ENCODE measurements at places on chromosomes 12 and 14.

GRCh38 chr12:116366456-116366776, 88.9 kb upstream of the MED13L start:
- no peak for DNase-seq

GRCh38 chr12:19910681-19911080, 457.7 kb upstream of the PDE3A start:
- no peak for DNase-seq

DNA sequence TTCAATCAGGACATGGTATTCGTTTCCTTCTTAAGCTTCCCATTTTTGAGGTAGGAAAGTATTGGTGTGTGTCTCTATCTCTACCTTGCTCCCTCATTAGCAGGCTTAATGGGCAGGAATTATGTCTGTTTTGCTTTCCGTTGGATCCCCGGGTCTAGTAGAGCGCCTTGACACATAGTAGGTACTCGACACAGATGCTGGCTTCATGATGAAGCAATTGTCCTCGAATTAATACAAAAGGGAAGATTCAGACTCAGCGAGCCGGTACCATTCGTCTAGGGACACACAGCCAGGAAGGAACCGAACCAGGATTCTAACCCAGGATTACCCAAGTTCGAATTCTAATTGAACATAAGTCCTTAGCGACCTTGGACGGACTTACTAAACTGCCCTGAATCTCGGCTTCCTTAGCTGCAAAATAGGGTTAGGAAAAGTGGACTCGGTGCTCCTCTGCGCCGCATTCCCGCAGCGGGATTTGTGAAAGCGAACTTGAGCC, 496 bp upstream of the ISCU start:
- DNase-seq = no peak

GRCh38 chr12:42589465-42590329, at the start of gene PRICKLE1:
Gene PRICKLE1, minus strand, starts transcription at chr12:42589746. Its CDS starts 117,230 bp downstream, at chr12:42472516.
- no peak for DNase-seq

GRCh38 chr14:96989306-96989705, 192.1 kb downstream of the VRK1 start:
- no peak for DNase-seq

DNA sequence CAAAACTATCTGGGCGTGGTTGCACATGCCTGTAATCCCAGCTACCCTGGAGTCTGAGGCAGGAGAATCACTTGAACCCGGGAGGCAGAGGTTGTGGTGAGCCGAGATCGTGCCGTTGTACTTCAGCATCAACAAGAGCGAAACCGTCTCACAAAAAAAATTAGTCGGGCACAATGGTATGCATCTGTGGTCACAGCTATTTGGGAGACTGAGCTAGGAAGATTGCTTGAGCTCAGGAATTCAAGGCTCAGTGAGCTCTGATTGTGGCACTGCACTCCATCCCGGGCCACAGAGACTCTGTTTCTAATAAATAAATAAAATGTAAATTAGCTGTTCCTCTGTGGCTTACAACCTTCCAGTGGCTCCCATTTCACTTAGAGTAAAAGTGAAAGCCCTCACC, 28.0 kb downstream of the RCOR1 start:
- no peak for DNase-seq

DNA sequence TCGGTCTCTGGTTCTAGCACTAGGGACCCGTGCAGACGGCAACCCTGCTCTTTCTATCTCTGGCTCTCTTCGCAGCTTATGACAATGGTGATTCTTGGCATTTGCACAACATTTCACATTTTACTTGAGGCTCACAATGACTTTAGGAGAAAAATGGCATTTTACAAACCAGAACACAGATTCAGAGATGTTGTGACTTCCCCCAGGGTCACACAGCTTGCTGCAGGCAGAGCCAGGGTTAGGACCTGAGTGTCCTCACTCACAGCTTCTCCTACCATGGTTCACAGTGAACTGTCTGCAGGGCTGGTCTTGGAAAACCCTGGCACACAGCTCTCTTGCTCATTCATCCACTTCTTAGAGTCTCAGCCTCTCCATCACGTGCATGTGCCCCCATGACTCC, 23.7 kb downstream of the P2RX7 start:
- DNase-seq = no peak

DNA sequence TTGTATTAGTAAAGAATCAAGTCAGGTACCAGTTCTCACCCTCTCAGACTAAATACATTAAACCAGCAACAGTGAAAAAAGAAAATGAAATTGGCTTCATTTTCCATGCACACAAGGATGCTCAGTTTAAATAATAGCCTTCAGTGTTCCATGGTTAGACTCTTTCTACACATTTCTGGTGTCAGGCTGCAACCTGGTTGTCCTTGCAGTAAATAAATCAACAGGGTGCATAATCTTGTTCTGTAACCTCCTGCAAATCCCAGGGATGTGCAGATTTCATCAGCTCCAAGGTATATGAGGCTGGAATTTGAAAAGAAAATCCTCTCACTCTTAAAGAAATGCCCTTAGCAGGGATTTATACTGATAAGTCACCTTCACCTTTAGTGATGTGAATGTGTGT, 46.7 kb upstream of the BTG1 start:
- no peak for DNase-seq

- DNase-seq = no peak
Observed at GRCh38 chr12:75754698-75755097, 243.3 kb upstream of the KRR1 start.

DNA sequence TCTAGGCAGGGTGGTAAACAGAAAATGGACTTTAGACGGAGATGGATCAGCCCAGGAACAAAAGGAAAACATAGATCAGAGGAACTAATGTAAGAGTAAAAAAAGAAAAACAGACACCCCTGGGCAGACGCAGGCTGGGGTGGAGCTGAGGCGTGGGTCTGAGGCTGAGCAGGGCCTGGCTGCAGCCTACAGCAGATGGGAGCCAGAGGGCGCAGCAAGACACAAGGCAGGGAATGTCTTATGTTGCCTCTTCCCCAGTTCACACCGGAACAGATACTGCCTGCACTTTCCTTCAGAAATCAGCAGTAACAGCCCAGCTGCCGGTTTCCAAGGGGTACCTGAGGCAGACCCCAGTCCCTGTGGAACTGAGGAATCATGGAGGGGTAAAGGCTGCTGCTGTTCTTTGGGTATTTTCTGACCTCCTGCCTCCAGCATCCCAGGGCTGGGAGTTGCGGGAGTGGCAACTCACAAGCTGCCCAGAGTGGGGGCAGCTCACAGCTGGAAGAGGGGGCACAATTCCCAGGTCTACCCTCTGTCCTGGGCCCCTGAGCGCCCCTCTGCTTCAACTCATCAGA, 9.8 kb downstream of the ZNF605 start:
- DNase-seq = no peak

- no peak for DNase-seq
Observed at GRCh38 chr14:76921088-76921399, 94.8 kb downstream of the LRRC74A start.

- no peak for DNase-seq
Observed at GRCh38 chr14:101992708-101993107, 28.3 kb downstream of the DYNC1H1 start.

DNA sequence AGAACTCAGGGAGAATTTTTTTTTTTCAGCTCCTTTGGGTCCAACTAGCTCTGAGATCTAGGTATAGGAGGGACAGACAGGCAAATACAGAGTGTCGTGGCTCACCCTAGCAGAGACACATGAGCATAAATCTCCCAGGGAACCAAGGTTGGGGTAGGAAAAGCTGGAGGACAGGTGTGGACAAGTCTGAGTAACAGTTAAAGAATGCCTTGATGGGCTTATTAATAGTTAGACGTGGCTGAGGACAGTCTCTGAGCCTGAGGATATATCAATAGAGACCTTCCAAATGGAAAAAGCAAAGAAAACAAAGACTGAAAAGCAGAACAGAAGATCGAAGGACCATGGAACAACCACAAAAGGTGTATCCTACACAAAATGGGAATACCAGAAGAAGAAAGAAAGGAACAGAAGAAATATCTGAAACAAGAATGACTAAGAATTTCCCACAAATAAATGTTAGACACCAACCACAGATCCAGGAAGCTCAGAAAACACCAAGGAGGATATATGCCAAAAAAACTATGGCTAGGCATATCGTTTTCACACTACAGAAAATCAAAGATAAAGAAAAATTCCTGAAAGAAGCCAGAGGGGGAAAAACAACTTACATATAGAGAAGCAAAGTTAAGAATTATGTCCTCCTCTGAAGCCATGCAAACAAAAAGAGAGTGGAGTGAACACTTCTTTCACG, 80.9 kb downstream of the PTPRB start:
- no peak for DNase-seq

DNA sequence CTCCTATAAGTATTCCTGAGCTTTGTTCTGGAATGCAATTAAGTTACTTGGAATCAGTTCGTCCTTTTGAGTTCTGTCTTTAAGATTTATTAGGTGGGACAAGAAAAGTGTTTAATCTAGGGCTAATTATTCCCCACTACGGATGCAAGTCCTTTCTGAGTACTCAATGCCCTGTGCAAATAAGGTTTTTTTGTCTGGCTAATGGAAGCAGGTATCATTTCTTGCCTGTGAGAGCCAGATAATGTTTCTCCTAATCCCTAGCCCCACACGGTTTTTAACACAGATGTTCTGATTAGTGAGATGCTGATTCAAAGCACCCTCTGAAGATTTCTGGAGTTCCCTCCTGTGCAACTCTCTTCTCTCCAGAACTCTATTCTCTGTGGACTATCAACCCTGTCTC, 296.6 kb upstream of the PRICKLE1 start:
- no peak for DNase-seq

GRCh38 chr14:91509083-91509877, 830 bp downstream of the PPP4R3A start:
- no peak for DNase-seq

DNA sequence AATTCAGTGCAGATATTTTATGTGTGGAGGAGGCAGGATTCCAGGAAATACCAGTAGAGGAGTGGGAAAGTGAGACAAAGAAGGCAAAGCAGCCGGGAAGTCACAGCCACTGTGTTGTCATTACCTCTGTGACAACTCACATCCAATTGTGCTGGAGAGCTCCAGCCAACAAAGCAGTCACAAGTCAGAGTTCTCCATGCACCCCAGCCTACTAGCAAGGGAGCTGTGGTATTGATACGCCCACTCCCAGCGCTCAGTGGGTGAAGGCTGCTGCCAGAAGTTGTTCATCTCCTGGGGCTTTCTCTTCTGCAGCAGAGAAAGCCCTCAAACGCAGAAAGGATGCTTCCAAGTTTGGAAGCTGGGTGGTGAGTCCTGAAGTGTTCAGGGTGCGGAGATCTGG, 93.9 kb downstream of the DICER1 start:
- DNase-seq = no peak

DNA sequence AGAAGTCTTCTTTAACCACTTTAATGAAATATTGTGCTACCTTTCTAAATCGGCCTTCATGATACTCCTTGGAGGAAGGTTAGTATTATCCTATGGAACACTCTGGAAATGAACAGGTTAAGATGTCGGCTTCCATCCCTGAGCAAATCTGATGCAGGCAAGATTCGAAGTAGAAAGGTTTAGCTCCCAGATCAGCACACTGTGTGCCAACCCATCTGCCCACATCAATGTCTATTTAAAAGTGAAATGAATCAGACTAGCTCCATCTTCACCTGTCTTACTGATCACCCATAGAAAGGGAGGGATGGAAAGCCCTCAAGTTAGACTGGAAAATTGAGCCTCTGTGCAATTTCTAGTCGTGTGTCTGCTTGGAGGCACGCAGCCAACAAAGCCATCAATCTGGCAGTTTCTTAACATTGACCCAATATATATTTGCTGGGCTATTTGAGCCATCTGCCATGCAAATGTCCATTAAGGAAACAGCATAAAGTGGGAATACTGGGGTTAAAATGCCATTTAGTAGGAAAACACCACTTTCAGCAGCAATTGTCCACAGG, 506.1 kb downstream of the RMST start:
- DNase-seq = no peak

DNA sequence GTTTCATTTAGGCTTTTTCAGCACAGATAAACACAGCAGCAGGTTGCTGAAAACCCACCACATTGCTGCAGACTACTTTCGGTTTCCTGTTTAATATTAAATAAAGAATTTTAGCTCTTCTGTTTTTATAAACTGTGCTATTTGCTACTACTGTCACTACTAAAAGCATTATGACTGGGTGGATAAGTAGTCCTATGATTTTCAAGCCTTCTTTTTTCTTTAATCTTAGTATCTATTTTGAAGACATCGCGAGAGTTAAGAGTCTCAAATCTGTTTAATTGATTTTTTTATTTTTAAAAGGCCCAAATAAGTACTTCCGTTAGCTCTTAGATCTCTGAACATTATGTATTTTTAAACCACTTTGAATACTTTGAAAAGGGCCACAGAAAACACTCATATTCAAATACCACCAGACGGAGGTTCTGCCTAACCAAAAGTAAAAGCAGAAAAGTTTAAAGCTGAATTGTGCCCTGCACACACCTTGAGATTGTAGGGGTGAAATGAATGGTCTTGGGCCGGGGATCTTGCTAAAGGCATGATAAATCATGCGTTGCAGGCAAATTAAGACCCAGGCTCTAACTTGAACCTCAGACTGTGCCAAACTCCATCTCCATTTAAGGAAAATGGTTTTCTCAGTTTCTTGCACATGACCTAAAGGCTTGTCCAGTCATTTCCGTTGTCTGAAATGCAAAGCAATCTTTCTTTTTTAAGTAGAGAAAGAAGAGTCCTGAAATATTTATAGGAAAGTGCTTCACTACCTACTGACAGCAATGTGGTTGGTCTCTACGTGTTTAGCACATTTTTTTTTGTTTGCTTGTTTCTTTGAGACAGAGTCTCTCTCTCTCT, 13.6 kb upstream of the FOXN3 start:
- DNase-seq = no peak

- DNase-seq = no peak
Observed at GRCh38 chr14:96486705-96487104, 15.5 kb upstream of the PAPOLA start.

- no peak for DNase-seq
Observed at GRCh38 chr12:46209170-46209569, 59.7 kb downstream of the SLC38A1 start.

DNA sequence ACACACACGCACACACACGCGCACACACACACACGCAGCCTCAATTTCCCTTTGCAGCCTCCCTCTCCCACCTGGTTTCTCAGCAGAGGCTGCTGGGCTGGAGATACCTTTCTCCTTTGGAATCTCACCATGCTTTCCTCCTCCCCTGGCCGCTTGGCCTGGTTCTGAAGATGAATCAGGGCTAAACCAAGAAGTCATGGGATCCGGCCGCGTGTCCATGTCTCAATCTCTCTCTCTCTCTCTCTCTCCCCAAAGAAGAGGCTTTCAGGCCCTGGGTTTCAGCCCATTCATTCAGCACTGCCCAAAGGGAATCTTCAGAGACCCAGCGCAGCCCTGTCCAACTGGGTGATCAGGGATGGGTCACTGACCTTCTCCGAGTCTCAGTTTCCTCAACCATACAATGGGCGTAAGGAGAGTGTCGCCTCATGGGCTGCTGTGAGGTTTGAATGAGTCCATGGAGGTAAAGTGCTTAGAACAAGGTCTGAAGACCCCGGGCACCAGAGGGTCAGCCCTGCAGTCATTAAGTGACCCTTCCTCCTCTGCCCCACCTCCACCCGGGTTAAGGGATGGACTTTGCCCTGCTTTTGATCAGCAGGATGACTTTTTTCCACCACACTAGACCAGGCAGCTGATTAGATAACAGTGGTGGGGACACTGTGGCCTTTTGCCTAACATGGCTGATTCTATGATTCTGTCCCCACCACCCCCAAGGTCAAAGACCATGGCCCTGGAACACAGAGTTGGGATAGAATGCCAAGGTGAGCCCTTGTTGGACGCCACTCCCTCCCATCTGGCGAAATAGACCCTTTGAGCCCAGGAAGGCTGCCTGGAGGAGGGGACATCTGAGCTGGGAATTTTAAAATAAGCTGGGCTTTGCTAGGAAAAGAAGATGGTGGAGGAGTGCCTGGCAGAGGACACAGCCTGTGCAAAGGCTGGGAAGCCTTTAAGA, 42.1 kb downstream of the SCARB1 start:
- no peak for DNase-seq

- no peak for DNase-seq
Observed at GRCh38 chr14:25406818-25407217, 356.9 kb upstream of the STXBP6 start.
